ENCODE measurements at places on chromosomes 4 and X.

- DNase-seq, result no peak
Measured at GRCh38 chr4:53485658-53486040, 105.6 kb downstream of the LNX1 start.

- DNase-seq, result no peak
Measured at GRCh38 chr4:120830204-120830603, 92.3 kb downstream of the PRDM5 start.

DNA sequence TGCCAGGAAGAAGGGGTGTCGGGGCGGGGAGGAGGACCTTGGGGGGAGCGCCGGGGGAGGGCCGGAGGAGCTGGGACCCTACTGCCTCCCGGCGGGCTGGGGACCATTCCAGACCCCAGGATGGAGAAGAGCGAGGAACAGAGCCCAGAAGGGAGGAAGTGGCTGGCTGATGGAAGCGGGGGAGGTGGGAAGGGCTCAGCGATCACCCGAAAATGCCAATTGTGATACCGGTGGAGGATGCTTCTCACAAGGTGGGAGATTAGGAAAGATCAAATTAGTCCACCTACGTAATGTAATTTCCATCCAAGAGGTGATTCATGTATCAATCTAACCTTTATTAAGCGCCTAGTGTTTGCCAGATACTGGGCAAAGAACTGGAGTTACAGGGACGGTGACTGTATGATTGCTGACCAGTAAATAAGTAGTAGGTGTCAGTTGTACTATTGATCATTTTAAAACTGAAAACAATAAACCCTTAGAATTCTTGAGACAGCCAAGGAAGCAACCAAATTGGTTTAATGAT is 452 bp upstream of the RAI2 start:
- DNase-seq, result no peak

DNA sequence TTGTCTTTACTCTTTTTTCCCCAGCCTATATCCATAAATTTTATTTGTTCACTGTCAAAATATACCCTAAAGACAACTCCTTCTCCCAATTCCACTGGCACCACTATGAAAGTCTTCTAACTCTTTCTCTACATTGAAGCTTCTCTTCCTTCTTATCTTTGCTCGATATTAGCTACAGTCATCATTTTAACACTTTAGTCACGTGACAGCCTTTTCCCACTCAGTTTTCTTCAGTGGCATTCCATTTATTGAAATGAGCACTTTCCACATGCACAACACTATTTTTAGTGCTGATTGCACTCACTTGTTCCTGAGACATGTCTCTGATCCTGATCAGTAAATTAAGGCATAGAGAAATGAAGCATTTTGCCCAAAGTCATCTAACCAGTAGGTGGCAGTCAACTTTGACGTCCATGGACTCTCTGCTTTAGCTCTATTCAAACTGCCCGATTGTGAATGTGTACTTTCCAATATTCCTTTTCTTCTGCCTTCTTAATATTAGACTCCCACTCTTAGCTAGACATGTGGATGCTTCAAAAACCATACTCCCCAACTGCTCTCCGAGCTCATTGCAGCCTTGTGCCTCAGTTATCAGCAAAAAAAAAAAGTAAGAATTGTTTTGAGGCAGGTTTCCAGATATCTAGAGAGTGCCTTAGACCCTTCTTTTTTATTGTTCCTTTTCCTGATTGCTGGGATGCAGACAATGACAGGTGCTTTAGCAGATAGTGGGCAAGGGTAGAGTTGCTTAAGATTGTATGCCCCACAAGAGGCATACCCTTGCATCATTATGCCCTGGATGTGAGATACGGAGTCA is 394.4 kb upstream of the ADGRL3 start:
- DNase-seq, result no peak

DNA sequence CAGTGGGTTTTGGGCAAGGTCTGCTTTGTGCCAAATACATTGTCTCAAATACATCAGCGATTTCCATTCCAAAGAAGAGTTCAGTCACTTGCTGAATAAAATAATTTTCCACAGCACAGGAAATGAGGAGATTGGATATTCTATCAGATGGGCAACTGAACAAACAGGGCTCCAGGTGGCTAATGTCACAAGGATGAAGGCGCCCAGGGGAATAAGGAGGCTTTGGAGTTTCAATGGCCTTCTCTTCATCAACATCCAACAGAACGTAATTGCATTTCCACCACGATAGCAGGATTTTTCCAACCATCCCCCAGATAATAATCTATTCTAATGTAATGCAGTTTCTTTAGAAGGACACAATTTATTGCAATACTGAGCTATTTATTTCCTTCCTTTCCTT is 104.7 kb upstream of the KLHL13 start:
- peak; percentile 31 for DNase-seq

DNA sequence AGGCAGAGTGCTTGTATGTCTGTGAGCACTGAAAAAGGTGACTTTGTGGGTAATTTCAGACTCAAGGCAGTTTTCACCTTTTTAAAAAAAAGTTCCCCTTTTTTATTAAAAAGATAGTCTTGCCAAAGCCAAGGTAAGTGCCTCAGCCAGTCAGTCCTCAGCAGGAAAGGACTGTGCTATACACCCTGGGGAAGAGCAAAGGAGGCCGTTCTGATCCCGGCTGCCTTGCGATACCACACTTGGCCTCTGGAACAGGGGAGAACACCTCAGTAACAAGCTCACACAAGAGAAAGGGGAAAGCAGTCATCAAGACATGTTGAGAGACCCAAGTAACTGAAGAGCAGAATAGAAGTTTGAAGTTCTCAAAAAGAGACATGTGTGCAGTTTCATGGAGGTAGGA is 541.7 kb downstream of the BCOR start:
- no peak for DNase-seq

DNA sequence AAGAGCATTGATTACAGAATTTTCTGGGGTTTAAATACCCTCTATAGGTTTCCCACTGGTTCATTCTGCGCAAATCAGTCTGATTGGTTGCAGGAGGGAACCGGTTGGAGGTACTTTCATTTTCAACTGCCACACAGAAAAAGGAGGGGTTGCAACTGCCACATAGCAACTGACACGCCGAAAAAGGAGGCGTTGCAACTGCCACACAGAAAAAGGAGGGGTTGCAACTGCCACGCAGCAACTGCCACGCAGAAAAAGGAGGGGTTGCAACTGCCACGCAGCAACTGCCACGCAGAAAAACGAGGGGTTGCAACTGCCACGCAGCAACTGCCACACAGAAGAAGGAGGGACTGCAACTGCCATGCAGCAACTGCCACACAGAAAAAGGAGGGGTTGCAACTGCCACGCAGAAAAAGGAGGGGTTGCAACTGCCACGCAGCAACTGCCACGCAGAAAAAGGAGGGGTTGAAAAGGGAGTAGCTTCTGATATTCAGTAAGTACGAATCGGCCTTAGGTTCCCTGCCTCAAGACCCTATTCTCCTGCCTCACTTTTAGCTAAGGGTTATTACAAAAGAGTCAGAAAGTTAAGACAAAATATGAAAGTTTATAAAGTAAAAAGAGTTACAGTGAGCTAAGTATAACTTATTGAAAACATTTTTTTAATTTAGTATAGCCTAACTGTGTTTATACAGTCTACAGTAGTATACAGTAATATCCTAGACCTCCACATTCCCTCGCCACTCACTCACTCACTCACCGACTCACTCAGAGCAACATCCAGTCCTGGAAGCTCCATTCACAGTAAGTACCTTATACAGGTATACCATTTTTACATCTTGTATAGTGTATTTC is 431.8 kb downstream of the KCTD8 start:
- DNase-seq, result no peak

DNA sequence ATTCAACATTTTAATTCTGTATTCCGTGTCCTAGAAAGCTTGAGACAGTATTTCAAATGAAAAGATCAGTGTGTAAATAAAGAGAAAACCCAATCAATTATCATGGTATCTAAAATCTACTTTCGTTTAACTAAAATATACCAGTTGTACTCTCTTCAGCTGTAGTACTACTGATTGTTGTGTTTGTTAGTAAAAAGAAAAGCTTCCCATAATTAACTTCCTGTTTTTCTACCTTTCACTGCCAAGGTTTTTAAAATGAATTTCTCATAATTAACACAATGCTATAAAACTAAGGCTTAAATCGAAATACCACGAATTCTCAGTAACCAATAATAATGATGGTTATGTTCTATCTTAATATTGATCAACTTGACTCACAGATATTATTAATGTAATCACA is 37.4 kb downstream of the PPP3CA start:
- DNase-seq, result no peak

DNA sequence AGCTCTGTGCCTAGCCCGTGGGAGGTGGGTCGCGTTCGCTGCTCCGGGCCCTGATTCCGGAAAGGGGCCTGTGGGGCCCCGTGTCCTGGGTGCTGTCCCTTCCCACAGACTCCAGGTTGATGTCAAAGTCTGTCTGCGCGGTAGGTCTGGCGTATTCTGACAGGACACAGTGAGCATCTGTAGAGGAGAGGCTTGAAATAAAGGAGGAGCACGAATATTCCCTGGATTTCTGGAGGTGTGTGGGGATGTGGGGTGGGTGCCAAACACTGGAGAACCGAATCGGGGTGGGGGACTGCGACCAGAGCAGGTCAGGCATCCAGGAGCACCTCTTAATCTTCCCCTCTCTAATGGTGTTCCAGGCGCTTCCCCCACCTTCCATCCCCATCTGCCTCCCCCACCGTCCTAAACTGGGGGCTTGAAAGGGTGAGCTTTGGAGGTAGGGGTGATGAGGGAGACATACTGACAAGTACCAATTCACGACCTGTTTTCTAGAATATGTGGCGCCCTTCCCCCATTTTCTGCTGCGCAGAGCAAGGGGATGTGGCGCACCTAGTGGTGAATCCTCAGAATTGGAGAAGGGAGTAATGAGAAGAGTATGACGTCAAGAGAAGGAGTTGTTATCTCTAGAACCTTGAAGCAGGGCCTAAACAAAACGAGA is 877 bp downstream of the GPRASP1 start:
- peak; percentile 41 for DNase-seq

- DNase-seq, result peak; percentile 34
Measured at GRCh38 chrX:118975831-118976598, 1.6 kb downstream of the LONRF3 start.

- no peak for DNase-seq
Measured at GRCh38 chrX:53768451-53768850, 81.9 kb upstream of the HUWE1 start.

- no peak for DNase-seq
Measured at GRCh38 chr4:139401368-139401767, 52.6 kb upstream of the RAB33B start.

- no peak for DNase-seq
Measured at GRCh38 chrX:39667191-39667590, 430.6 kb downstream of the BCOR start.

GRCh38 chr4:124941267-124941666 is 228.7 kb upstream of the ANKRD50 start:
- no peak for DNase-seq

- DNase-seq, result no peak
Measured at GRCh38 chrX:3307881-3308280, 38.6 kb downstream of the MXRA5 start.

DNA sequence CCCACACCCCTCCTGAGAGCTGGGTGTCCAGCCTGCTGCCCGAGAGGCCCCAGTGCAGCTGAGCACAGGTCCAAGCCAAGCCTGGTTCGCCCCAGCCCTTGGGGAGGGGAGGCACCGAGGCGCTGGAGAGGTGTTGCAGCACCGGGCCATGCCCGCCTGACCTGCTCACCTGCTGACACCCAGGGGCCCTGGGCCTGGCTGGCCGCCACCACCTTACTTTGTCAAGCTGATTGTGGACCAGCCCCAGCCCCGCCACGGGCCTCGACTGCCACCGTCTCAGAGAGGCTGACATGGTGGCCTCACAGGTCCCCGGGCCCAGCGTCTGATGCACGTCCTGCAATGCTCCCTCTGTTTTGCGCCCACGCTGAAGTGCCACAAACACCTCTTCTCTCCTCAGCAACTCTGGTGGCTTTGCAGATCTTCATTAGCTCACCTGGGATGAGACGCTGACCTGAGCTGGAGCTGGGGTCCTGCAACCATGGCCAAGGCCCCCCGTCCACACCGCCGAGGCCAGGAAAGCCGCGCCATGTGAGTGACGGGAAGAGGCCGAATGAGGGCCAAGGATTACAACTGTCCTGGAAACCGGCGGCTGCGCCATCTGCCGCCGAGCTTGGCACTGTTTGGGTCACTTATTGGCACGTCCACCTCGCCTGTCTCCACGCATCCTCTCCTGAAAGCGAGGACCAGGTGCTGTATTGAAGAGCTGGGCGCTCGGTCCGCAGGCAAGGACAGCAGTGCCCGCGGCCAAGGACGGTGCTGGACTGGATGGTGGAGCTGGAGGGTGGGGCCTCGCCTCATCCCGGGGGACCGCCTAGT is 7.6 kb downstream of the CPLX1 start:
- DNase-seq, result no peak

- DNase-seq, result no peak
Measured at GRCh38 chr4:141294306-141294705, 73.6 kb downstream of the ZNF330 start.

- DNase-seq, result no peak
Measured at GRCh38 chrX:45852884-45853283, 652.2 kb upstream of the DIPK2B start.

DNA sequence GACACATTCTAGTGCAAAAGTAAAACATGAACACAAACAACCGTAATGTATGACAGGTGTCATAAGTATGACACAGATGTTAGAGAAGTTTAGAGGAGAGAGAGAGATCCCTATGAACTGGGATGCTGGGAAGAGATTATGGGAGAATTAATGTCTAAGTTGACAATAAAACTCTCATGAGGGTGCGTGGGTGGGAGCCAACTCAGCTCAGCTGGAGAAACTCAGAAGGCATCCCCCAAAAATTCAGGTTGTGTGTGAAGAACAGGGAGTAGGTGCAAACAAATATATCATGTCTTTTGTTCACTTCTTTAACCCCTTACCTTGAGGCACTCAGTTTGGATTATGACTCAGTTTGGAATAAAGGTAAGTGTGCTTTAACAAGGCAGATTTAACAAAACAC is 484.1 kb downstream of the INPP4B start:
- no peak for DNase-seq

GRCh38 chr4:121978172-121978516 is 26.3 kb upstream of the TRPC3 start:
- no peak for DNase-seq

DNA sequence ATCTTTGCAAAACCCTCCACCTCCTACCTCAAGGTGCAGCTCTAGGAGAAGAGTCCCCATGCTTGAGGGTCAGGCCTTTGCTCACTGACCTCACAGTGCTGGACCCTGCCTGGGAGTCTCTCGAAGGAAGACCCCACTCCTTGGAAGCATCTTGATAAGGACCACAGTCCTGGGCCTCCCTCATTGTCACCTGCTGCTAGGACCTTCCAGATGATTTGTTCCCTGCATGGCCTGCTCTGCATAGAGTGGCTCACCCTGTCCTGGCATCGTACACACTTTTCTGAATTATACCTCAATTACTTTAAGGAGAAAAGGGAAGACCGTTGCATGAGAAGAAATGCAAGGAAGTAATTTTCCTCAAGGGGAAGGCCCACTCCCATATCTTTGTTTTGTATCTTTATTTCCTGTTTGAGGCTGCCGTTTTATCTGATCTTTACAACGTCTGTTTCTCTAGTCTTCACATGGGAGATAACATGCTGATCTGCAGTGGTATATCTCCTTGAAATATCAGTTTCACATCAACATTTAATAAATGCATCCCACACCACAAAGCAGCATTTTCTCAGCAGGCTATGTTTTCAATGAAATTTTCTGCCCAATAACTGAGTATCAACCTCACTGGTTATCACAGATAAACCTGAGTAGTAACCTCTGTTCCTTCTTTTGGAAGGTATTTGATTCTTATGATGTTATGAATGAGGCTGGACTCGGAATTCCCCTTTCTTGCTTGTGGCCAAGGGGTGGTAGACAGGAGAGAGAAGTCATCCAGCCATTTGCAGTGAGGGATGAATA is 15.0 kb upstream of the AKAP17A start:
- DNase-seq, result no peak

Measured in glutamatergic neuron (in vitro differentiated cells).